ENCODE measurements at places on chromosomes 11 and 22.

DNA sequence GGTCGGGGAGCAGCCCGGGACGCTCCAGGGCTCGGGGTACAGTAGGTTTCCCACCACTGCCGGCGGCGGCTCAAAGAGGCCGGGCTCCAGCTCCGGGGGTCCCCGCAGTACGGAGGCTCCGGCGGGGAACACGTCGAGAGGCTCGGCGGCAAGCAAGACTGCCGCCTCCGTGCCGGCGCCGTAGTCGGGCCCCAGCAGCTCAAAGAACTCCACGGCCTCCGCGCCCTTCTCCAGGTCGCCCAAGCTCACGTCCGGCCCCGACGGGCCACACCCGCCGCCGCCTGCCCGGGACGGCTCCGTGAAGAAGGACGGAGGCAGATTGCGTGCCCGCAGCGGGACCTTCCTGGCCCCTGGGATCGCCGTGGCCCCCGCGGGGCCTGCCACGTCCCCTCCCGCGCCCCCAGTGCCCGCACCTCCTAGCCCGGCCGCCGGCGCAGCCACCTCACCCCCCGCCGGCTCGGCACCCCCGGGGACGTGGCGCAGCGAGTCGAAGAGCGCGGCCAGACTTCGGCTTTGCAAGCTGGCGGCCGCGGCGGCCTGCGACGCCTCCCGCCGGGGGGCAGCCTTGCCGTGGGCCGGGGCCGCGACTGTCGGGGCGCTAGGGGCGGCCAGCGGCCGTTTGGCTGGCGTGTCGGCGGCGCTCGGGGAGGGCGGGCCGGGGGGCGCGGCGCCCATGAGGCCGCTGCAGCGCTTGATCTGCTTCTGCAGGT lies 775 bp downstream of the FAM181B start:
- no peak for DNase-seq

DNA sequence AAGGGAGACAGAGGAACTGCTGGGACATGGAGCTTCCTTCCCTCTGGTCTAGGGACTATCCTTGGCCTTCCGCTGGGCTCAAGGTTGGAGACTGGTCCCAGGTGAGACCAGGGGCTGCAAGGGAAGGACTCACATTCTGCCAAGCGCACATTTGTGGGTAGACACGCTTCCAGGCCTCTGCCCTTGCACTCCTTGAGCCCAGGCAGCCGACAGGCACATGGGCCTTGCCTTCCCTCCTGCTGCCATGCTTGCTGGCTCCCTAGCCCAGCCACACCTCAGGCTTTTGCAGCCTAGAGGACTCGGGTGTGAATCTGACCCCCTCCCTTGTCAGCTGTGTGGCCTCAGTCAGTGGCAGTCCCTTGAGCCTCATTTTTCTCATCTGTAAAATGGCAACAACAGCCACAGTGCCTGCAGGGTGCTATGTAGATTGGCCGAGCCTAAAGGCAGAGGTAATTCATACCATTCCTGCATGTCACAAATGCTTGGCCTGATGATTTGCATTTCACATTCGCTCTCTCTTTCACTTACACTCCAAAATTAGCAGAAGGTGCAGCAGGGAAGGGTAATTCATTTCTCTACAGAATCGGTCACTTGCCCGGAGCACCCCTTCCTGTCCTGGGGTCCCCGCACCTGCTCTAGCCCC lies 57.6 kb upstream of the NECTIN1 start:
- no peak for DNase-seq

DNA sequence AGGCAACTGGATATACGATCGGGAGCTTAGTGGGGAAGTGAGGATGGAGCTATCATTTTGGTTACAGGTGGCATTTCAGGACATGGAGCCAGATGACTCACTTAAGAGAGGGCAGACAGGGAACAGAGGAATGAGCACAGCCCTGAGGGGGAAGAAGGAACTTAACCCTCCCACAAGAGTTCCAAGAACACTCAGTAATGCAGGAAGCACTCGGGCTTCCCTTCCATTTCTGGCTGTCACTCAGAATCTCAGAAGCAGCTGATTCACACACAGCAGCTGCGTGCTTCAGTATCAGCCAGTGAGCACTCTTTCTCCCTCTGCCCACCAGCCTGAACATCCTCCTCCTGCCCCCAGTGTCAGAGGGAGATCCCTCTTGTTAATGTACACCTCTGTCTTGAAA lies 34.8 kb downstream of the EFCAB6 start:
- DNase-seq: no peak

DNA sequence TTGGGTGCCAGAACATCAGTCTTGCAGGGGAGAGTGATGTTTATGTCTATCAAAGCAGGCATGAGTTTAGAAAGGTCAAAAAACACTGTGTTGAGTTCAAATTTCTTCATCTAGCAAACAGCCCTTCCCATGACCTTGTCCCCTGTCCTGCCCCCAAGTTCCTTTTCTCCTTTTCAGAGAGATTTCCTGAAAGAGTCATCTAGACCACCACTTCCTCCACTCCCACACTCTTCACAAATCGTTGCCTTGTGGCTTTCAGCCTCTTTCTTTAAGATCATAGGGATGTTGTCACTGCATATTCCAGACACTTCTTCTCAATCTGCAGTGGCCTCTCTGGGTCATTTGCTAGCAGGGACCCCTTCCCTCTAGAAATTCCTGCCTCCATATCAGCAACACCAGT lies 290.5 kb downstream of the TENM4 start:
- no peak for DNase-seq

DNA sequence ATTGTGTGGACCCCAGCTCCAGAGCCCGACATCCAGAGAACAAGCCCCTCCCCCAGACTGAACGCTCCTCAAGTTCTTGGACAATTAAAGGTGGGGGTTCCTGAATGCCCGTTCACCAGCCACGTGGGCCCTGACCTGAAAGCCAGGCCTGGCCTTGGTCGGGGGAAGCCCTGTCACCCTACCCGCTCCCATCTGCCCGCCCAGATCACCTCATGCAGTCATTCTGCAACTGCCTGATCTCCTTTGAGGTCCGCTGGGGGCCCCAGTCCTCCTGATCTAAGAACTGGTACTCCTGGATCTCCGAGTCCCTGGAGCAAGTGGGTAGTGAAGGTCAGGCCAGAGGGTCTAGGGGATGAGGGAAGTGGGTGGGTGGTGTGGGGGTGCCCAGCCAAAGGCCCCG lies 9.1 kb upstream of the NAALADL1 start:
- DNase-seq: no peak

DNA sequence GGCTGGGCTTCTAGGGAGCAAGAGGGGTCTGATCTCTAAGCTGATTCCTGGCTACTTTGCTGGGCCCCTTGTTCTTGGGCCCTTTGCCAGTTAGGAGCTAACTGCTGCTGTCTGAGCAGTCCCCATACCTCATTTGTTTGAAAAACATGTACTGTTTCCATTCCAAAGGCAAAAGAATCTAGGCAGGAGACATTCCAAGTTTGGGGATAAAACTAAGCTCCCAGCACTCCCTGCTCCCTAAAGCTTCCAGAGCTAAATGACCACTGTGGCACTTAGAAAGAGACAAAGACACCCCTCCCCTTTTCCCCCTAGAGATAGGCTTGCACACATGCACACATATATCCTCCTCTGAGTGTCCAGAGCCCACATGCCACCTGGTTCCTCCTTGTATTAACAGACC lies 22.7 kb upstream of the RRM1 start:
- DNase-seq: peak; percentile 26

- no peak for DNase-seq
These were observed 728.8 kb downstream of the NELL1 start for GRCh38 chr11:21398195-21398594.

GRCh38 chr22:17815703-17816254 lies 41.5 kb upstream of the BID start:
- DNase-seq: no peak

GRCh38 chr11:63882555-63883242 lies 34.3 kb downstream of the RCOR2 start:
- peak; percentile 77 for DNase-seq

GRCh38 chr11:842370-843002 lies at the start of the genes POLR2L and TSPAN4:
Gene POLR2L (minus strand): TSS chr11:842529. CDS start chr11:842508, 21 bp downstream.
Gene TSPAN4 (plus strand): TSS chr11:842852. CDS start chr11:850305, 7,453 bp downstream.
- DNase-seq: no peak

Data from HL-60 (cell line).